Lung microvascular endothelial cell (primary cell): ENCODE measurements at places on chromosomes 6 and 20. TPM values are rescaled to one million over a fixed set of nuclear protein-coding genes. Genes with fewer than 3 reads are reported as not detected.
A peak's percentile ranks its signal among the peaks of the same experiment; 100 is the strongest.

DNA sequence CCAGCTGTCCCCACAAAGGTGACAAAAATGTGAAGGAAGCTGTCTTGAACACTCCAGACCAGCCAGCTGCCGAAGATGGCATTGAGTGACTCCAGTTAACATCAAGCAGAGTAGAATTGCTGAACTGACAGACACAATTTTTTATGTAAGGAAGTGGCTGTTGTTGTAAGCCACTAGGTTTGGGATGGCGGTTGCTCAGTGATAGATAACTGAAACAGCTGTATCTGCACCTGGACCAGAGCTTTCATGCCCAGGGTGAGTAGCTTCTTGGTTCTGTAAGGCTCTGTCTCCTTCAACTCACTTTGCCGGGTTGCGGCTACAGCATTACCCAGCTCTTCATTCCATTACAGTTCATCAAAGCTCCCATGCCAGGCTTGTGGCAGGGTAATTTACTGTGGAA lies 49.7 kb upstream of the DDR1 start:
- DNase-seq, result no peak

GRCh38 chr6:169157197-169158148 lies 96.2 kb downstream of the THBS2 start:
- DNase-seq, result no peak

DNA sequence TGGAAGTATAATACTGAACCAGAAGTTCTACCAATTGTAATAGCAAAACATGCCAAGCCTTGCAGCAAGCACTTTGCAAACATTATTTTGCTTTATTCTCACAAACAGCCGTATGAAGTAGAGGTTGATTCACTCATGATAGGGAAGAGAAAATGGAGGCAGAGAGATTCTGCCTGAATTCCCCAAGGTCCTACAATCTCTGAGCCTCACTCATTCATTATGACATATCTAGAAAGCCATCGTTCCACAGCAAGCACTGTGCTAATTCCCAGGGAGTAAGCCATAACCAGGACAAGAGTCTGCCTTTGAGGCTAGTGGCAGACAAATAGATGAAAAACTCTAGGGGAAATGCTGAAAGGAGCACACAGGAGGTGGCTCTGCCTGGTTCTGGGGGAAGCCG lies 288.0 kb downstream of the TSHZ2 start:
- no peak for DNase-seq

DNA sequence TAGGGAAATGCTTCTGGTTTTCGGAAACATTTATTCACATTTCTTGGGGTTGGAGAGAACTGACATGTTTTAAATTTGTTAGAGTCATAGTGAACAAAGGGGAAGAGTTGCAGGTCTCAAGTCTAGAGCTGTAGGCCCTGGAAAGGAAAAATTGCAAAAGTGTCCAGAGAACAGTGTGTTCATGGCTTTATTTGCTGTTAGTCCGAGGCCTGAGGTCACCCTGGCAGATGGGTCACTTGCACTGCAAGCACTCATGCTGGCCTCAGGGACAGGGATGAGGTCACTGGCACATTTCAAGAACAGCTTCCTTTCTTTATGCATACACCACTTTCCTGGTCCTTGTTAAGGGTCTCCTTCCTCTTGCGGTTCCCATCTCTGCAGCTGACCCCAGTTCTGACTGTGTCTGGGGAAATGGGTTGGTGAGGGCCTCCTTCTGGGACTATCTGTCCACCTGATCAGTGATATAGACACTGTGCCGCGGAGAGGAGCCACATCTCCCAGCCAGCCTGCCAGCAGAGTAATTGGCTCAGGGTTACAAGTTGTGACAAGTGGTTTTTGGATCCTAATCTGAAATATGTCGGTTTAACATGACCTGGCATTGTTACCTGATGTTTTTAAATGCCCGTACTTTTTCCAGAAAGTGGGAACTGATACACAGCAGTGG lies 194.0 kb downstream of the EYA4 start:
- DNase-seq, result no peak

- peak; percentile 99 for DNase-seq
Observed at GRCh38 chr6:142885182-142885867, 59.7 kb downstream of the HIVEP2 start.

GRCh38 chr20:50817776-50818172 lies 22.9 kb downstream of the BCAS4 start:
- DNase-seq, result no peak

DNA sequence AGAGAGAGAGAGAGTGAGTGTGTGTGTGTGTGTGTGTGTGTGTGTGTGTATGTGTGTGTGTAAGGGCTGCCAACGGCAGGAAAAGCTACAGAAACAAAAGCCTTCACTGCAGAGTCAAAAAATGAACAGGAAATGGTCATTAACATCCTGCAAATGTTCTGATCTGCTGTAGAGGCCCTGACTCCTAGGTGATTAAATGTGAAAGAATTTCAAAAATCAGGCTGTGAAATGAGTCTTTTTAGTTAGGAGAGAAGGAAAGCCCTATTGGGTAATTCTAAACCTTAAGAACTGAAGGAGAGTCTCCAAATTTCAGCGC lies 166.5 kb upstream of the MYLIP start:
- DNase-seq, result peak; percentile 98

DNA sequence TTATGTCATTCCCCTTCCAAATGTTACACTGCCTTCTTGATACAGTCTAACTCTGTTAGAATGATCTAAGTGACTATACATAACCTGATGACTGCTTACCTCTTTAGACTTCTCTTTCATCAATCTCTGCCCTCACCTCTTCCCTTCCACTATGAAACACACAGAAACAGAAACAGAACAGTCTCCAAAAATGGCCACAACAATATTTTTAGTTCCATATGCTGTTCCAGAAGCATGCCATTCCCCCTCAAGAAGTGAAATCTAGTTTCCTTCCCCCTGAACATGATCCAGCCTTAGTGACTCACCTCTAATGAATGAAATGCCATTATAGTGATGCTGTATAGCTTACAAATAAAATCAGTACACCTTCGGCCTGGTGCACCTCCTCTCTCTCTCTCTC lies 229.3 kb upstream of the TENT5A start:
- DNase-seq, result no peak

DNA sequence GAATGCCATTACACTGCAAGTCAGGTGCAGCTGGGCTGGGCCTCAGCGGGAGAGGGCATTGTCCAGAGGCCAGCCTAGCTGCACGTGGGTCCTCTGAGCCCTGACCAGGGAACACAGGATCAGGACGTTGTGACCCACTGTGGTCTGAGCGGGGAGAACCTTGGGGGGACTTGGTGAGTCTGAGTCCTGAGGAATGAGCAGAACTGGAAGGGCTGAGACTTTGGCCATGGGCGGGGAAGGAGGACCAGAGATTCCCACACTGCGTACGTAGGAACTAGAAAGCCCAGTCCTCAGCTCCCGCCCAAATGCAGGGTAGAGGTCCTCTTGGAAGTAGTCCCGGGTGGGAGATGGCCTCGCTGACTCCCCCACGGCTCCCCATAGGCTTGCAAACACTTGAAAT lies 42.5 kb downstream of the GABRR2 start:
- no peak for DNase-seq

GRCh38 chr6:150711061-150711460 lies 111.4 kb downstream of the PLEKHG1 start:
- DNase-seq, result no peak

- DNase-seq, result no peak
Observed at GRCh38 chr20:58708246-58708931, 15.8 kb downstream of the NPEPL1 start.

The RBBP9 gene
- 8.3 TPM in 2 replicates for total RNA-seq

The CBLN4 gene
- total RNA-seq, result not detected in 2 replicates

The RNF182 gene
- under 0.01 and 0.22 TPM in 2 replicates for total RNA-seq

The EDN1 gene
- total RNA-seq, result 110 and 268 TPM in 2 replicates

The ADGRF1 gene
- not detected in 2 replicates for total RNA-seq

The DBNDD2 gene
- 5.0 and 5.2 TPM in 2 replicates for total RNA-seq

The ADGRG6 gene
- total RNA-seq, result 3.6 and 8.5 TPM in 2 replicates
